ENCODE measurements at places on chromosomes 1 and 21.

GRCh38 chr1:30707412-30708360 lies 15.7 kb downstream of the MATN1 start:
- peak; percentile 48 for DNase-seq

- DNase-seq: no peak
Measured at GRCh38 chr1:238589843-238590435, 699.2 kb upstream of the ZP4 start.

- DNase-seq: no peak
Measured at GRCh38 chr1:244664353-244664752, 11.4 kb downstream of the DESI2 start.

- DNase-seq: no peak
Measured at GRCh38 chr1:225998560-225999226, 450 bp downstream of the SDE2 start.

- no peak for DNase-seq
Measured at GRCh38 chr1:65179148-65179547, 31.1 kb downstream of the AK4 start.

GRCh38 chr1:65059930-65060538 lies 88.0 kb upstream of the AK4 start:
- peak; percentile 31 for DNase-seq

GRCh38 chr1:204174958-204175357 lies 8.8 kb upstream of the REN start:
- no peak for DNase-seq

DNA sequence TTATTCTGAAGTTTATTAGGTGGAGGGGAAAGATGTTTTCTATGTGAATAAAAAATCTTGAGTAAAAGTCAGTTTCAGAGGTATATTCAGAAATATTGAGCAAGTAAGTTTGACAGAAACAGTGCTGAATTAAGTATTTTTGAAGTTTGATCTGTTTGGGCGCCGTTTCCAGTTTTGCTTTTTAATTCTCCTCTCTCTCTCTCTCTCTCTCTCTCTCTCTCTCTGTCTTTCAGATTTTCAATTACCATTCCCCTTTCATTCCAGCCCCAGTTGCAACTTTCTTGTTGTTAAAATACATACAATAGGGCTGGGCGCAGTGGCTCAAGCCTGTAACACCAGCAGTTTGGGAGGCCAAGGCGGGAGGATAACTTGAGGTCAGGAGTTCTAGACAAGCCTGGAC lies 24.0 kb downstream of the ADGRL2 start:
- no peak for DNase-seq

GRCh38 chr1:89356658-89357400 lies 7.0 kb upstream of the GBP6 start:
- DNase-seq: no peak

- DNase-seq: no peak
Measured at GRCh38 chr1:91650764-91651163, 150.1 kb downstream of the CDC7 start.

GRCh38 chr1:153342178-153342577 lies 6.5 kb downstream of the PGLYRP4 start:
- DNase-seq: no peak

GRCh38 chr21:23398726-23399125 lies 2208.6 kb downstream of the MRPL39 start:
- DNase-seq: no peak

- no peak for DNase-seq
Measured at GRCh38 chr1:206699626-206700025, 14.9 kb downstream of the MAPKAPK2 start.

- no peak for DNase-seq
Measured at GRCh38 chr1:2271211-2271721, 43.1 kb downstream of the SKI start.

- DNase-seq: no peak
Measured at GRCh38 chr1:112458756-112459155, 50.0 kb upstream of the WNT2B start.

DNA sequence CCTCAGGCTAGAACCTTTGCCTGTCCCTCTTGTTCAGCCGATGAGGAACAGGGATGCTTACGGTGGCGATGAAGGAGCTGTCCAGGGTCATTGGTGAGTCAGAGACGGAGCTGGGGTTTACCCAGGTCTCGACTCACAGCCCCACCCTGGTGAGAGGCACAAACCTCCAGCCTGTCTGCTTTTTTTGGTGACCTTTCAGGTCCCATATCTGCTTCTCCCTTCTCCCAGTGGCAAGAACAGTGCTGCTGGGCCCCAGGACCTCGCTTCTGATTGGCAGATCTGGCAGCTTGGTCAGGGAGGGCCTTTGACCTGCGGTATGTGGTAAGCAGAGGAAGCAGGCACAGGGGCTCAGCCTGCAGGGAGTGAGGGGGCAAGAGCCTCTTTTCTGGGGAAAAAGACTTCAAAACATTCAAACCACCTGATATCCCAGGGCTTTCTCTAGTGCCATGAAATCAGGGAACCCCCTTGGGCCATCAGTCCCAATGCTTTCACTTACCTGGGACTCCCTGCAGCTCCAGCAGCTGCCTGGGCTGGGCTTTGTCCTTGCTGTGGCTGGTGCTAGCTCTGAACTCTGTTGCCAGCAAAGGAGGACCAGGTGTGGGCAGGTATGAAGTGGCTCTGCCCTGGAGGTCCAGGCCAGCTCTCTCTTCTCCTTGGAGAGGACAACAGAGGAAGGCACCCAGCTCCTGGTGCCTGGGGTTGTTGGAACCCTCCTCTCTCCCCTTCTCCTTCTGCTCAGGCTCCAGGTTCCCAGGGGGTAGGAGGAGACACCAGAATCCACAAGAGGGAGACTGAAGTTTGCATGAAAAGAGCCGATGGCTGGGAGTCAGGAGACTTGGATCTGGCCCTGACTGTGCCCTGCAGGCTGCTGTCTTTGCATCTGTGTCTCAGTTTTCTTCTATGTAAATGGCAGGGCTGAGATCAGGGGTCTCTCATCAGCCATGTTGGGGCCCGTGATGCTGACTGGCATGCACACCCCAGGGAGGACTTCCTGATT lies 41.4 kb downstream of the TRIM62 start:
- no peak for DNase-seq

DNA sequence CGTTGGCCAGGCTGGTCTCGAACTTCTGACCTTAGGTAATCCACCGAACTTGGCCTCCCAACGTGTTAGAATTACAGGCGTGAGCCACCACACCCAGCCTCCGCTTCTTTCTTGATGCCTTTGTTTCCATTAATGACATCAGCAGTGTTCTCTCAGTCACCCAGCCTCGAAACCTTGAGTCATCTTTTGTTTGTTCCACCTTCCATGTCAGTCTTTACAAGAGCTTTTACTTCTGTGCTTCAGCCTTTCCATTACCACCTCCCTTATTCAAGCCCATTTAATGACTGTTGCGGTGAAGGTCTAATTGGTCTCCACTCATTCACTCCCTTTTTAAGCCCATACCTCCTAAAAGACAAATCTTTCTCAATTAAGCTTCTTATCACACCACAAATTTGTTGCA lies 146.6 kb upstream of the ADGRL2 start:
- no peak for DNase-seq

- no peak for DNase-seq
Measured at GRCh38 chr1:235931171-235931738, 64.5 kb upstream of the LYST start.

- no peak for DNase-seq
Measured at GRCh38 chr1:107286125-107286524, 145.3 kb downstream of the NTNG1 start.

- no peak for DNase-seq
Measured at GRCh38 chr1:234696148-234696576, 86.2 kb upstream of the IRF2BP2 start.

- no peak for DNase-seq
Measured at GRCh38 chr1:45503462-45504360, 3.6 kb downstream of the MMACHC start.

DNA sequence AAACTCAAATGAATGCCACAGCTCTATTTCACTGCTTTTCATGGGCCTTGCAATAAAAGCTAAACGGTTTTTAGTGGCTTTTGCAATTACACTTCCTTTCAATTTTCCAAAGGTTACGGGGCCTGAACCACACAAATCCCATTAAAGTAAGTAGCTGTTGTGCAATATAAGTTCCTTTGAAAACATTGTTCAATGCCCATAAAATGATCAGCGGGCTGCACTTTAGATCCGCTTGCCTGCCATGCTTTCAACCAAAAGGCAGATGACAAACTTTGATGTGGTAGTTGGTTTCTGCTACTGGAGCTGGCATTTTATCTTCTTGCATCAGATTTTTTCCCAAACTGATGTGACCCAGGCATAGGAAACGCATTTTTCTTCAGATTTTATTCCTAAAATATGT lies 50.2 kb downstream of the PRRX1 start:
- DNase-seq: no peak

GRCh38 chr1:188170411-188170810 lies 1341.7 kb downstream of the PLA2G4A start:
- no peak for DNase-seq

DNA sequence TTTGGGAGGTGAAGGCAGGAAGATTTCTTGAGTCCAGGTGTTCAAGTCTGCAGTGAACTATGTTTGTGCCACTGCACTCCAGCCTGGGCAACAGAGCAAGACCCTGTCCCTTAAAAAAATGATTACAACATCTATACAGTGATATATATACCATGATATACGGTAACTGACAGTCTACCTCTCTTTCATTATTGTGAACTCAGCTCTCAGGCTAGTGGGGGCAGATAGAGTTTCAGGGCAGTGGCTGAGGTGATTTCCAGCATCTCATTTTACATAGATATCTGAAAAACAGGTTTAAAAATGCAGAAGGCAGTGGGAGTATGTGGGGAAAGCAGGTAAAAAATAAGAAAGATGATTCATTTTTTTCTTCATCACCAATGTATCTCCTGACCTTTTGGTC lies 8.1 kb upstream of the NTNG1 start:
- DNase-seq: no peak

DNA sequence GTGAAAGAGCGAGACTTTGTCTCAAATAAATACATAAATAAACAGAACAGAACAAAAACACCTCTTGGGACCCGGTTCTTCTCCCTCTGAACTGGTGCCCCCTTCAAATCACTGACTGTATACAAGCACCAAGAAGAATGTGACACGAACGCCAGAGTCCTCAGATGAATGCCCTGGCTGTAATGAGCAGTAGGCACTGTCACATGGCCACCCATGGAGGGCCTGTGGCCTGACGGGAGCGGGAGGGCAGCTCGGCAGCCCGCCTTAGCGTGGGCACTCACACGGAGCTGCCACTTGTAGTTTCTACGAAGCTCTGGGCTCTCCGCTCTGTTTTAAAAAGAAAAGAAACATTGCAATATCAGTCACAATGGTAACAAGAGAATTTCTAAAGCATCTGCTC lies 146.0 kb downstream of the PEX14 start:
- DNase-seq: no peak

DNA sequence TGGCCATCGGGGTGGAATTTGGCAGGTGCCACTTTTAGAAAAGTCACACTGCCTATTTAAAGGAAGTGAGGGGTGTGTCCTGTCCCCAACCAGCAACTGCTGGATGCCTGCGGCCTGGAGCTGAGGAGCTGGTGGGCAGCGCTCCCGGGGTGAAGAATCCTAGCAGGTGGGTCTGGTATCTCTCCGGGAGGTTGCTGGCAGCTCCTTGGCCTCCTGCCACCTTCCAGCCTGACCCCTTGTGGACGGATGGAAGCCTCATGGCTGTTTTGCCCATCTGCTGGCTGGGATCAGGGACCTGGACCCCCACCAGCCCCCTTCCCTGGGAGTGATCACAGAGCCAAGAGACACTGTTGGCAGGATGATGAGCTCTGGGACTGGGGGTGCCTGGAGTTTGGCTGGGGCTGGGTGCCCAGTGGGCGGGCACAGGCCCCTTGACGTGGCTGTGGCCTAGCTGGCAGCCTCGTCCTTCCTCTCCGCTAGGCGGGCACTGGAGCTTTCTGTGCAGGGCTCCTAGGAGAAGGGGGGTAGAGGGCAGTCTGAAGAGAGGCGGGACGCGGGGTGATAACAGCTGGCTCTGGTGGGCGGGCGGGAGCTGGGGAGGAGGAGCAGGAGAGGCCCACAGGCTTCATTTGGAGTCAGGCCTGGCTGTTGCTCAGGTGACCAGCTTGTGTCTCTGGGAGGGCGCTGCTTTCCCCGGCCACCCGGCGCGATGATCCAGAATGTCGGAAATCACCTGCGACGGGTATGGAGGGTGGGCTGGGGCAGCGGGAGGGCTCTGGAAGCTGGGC lies at the start of gene ACOT11:
Gene ACOT11 (plus strand): TSS at position 628 of the 788 bp plus-strand sequence. CDS start 82 bp downstream, at position 710.
- no peak for DNase-seq

- no peak for DNase-seq
Measured at GRCh38 chr1:23554127-23554480, 5.2 kb downstream of the ID3 start.

DNA sequence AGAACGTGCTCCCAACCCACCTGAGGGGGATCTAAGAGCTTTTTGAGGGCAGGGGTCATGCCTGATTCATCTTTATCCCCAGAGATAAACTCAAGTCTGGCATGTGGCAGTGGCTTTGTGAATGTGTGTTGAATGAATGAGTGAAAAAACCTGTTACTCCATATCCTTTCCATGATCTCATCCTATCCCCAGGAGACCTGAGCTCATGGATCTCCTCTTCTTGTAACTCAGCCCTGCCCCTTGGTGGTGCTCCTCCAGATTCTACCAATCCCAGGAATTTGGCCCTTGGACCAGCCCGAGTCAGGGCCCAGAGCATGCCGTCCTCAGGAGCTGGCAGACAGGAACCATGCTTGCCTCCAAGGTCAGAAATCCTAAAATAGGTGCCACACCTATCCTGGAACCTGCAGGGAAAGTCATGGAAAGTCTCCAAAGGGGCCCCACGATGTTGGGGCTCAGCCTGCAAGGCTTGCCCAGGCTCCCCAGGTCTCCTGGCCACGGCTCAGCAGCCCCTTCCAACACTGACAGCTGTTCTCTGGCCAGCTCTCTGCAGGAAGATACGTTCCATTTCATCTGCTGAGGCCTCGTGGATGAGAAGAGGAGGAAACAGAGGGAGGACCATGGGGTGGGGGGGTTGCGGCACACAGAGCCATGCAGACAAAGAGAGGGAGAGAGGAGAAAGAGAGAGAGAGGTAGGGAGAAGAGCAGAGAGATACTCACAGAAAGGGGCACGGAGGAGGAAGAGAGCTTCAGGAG lies 214.6 kb downstream of the TRABD2B start:
- no peak for DNase-seq

- DNase-seq: no peak
Measured at GRCh38 chr1:64545118-64545843, 75.4 kb downstream of the CACHD1 start.

DNA sequence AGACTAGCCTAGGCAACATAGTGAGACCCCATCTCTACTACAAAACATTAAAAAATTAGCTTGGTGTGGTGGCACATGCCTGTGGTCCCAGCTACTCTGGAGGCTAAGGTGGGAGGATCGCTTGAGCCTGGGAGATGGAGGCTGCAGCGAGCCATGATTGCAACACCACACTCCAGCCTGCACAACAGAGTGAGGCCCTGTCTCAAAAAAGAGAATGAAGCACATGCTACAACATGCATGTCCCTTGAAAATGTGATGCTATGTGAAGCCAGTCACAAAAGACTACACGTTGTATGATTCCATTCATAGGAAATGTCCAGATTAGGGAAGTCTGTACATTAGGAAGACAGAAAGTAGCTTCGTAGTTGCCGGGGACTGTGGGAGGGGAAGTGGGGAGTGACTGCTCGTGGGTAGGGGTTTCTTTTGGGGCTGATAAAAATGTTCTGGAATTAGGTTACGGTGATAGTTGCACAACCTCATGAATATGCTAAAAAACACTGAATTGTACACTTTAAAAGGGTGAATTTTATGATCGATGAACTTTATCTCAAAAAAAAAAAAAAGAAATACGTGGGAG lies 202.1 kb downstream of the KAZN start:
- no peak for DNase-seq
